K562 (cell line): ENCODE measurements at places on chromosomes 4 and X. TPM values are rescaled to one million over a fixed set of nuclear protein-coding genes. Genes with fewer than 3 reads are reported as not detected.

The SPANXA1 gene
- not detected in 2 replicates for total RNA-seq

DNA sequence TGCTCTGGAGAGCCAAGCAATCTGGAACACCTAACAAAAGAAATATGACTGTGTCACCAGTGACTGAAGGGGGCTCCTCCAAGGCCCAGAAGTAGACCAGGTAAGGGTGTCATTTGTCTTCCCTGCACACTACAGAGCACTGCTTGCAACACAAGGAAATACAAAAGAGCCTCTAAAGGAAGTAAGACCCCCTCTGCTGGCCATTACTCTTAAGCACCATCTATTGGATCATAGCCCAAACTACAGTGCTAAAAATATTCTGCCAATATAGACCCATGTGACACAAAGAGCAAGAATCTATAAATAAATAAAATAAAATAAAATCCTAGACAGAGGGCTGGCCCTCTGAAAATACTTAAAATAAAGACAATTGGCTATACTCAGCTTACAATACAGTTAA, 528.7 kb downstream of the TMA16 start:
- H3K27me3 ChIP-seq = no peaks in the 10 kb centered on the region
- H3K36me3 ChIP-seq = no peaks in the 10 kb centered on the region
- no peak for DNase-seq
- no peaks in the 10 kb centered on the region for H3K4me1 ChIP-seq
- no peak overlapping the region for H3K4me3 ChIP-seq

- 0 out of 3 replicates have a peak, but pooled peaks cover 8% of the 10 kb centered on the region for H3K36me3 ChIP-seq
- no peaks in the 10 kb centered on the region for H3K27me3 ChIP-seq
- H3K27ac ChIP-seq = no peak overlapping the region
- no peak for DNase-seq
- no peaks in the 10 kb centered on the region for H3K4me1 ChIP-seq
These were observed 69.2 kb downstream of the MTNR1A start for GRCh38 chr4:186486172-186486571.

DNA sequence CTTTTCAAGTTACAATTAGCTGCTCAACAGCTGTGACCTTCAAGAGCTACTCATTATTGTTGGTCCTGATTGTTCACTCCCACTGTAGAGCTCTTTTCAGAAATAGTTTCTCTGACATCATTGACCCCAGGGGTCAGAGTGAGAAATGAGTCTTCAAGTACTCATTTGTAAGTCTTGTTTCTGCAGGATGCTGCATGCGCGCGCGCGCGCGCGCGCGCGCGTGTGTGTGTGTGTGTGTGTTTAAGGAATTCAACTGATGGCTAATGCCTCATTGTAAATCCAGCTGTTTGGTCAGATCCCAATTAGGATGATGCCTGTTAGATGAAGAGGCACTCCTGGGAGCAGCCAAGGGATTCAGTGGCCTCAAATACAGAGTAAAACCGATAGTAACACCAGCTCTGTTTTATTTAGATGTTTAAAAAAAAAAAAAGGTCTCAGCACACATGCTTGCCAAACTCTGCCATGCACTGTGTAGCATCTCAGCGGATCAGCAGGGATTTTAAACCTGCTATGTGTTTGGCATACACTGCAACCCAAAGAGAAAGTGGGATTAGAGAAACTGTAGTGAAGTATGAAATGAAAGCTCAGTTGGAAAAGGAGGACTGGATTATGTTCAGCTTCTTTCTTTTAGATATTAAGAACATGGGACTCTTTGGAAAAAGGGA, 332.3 kb downstream of the ADGRL3 start:
- DNase-seq = no peak
- H3K27ac ChIP-seq = no peak overlapping the region
- no peaks in the 10 kb centered on the region for H3K36me3 ChIP-seq

DNA sequence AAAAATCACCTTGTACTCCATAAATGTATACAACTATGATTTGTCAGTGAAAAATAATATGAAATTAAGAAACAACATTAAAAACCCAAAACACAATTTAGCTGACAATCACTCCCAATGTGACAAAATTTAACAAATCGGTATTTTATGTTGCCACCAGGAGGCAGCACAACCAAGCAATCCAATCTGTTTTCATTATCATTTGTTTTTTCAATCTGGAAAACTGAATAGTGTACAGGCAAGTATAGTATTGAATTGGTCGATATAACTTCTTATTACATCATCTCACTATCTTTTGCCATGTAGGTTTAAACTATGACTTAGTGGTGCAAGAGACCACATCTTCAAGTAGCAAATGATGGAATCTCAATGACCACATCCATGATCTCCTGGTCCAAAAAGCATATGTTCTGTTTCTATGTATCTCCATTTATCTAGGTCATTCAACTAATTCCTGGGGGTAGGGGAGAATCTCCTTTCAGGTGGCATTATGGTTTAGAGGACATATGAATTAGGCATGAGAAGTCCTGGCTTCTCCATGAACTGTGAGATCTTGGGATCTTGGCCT, 112.9 kb upstream of the AGA start:
- no peak overlapping the region for H3K4me3 ChIP-seq
- H3K36me3 ChIP-seq = no peaks in the 10 kb centered on the region
- H3K4me1 ChIP-seq = no peaks in the 10 kb centered on the region
- no peaks in the 10 kb centered on the region for H3K27me3 ChIP-seq

- no peak for DNase-seq
- H3K36me3 ChIP-seq = no peaks in the 10 kb centered on the region
- H3K27ac ChIP-seq = no peak overlapping the region
- H3K27me3 ChIP-seq = no peaks in the 10 kb centered on the region
These were observed 324.7 kb downstream of the LDB2 start for GRCh38 chr4:16573739-16574138.

GRCh38 chr4:20421603-20421985, 169.9 kb downstream of the SLIT2 start:
- no peak overlapping the region for H3K4me3 ChIP-seq
- no peaks in the 10 kb centered on the region for H3K4me1 ChIP-seq
- DNase-seq = no peak
- H3K36me3 ChIP-seq = no peaks in the 10 kb centered on the region
